ENCODE measurements at places on chromosomes 6 and 20.
A peak's percentile ranks its signal among the peaks of the same experiment; 100 is the strongest.

DNA sequence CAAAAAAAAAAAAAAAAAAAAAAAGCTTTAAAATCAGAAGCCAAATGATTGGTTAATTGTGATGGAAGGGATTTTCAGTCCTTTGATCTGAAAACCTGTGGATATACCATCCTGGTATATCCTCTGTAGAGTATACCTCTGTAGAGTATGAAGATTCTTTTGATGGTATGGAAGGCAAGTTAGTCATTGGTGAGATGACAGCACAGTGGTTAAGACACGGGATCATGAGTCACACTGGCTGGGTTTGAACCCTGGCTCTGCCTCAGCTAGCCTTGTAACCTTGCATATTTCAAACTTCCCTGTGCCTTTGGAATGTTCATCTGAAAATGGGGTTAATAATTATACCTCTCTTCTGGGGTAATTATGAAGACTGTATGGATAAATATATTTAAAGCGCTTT is 179.3 kb downstream of the CARMIL1 start:
- peak; percentile 76 for DNase-seq

- no peak for DNase-seq
Measured at GRCh38 chr20:49318091-49318429, 40.2 kb upstream of the ZNFX1 start.

DNA sequence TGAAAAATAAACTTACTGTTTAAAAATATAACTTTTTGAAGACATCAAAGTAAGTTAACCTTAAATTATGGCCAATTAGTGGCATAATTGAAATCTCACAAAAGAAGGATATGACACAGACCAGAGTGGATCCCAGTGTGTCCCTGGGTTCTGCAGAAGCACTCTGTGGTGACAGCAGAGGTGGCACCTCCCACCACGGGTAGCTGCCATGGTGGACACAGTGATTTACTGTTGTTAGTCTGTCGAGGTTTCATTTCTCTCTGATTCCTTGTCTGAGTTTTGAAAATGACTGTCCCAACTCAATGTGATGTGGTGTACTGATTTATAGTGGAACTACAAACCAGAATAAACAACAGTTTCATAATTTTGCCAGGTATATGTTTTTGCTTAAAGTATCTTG is 76.5 kb downstream of the TULP4 start:
- DNase-seq = no peak

DNA sequence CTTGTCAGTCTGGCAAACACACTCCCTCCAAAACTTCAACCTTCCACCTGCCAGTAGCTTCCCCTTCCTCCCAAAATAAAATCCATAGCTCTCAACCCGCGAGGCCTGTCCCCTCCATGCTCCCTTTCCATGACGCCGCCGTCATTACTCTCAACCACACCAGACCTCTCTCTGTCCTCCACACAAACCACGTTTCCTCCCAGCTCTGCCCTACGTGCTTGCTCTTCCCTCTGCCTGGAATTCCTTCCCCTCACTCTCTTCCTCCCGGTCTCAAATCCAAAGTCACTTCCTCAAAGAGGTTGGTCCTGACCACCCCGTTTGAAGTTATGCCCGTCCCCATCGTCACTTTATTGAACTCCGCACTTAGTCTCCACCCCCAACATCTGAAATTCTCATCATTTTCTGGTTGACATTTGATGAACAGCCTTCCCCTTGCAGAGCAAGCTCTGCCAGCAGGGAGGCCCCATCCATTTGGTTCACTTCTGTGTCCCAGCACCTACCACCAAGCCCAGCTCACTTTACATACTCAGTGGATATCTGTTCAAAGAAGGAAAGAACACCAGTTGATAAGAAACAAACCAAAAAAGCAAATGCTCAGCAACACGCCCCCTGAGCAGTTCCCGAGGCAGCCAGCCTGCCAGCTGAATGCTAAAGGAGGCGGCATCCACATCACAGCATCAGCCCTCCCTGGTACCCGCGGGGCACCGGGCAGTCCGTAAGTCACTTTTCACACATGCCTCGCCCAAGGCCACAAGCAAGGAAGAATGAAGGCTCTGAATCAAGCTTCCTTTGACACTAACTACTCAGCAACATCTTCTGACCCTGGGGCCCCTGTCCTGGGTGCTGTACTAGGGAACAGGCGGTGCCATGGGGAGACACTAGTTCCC is 125.0 kb downstream of the NFATC2 start:
- no peak for DNase-seq

DNA sequence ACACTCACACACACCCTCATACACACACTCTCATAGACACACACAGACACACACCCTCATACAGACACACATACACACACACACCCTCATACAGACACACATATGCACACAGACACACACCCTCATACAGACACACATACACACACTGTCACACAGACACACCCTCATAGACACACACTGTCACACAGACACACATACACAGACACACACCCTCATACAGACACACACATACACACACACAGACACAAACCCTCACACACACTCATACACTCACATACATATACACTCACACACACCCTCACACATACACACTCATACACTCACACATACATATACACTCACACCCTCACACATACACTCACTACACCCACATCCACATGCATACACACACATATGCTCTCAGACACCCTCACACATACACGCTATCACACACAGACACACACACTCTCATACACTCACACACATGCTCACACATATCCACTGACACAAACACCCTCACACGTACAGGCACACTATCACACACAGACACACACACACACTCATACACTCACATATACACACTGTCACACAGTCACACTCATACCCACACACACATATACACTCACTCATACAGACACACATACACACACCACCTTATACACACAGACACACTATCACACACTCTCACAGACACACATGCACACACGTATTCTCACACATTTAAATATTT is 9.1 kb downstream of the ADIG start:
- no peak for DNase-seq

- DNase-seq = peak; percentile 73
Measured at GRCh38 chr6:54135665-54136369, 24.6 kb downstream of the MLIP start.

- no peak for DNase-seq
Measured at GRCh38 chr6:168270274-168271172, 49.1 kb downstream of the DACT2 start.

- DNase-seq = no peak
Measured at GRCh38 chr6:156508923-156509322, 268.3 kb upstream of the ARID1B start.

- peak; percentile 60 for DNase-seq
Measured at GRCh38 chr6:27290065-27290849, 21.8 kb downstream of the POM121L2 start.

- no peak for DNase-seq
Measured at GRCh38 chr6:13053006-13053461, 275.3 kb downstream of the TBC1D7 start.

DNA sequence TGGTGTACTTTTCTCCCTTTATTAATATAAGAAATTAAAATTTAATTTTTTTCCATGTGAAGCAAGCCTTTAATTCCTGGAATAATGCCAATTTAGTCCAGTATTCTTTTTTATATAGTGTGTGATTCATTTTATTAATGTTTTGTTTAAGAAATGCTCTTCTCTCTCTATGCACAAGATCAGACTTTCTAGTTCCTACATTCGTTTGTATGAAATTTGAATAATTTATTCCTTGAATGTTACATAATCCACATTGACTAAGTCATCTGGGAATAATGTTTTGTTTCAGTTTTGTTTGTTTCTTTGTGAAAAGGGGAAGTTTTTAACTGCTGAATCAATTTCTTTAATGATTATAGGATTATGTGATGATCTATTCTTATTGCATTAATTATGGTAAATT is 181.4 kb upstream of the ID4 start:
- no peak for DNase-seq

DNA sequence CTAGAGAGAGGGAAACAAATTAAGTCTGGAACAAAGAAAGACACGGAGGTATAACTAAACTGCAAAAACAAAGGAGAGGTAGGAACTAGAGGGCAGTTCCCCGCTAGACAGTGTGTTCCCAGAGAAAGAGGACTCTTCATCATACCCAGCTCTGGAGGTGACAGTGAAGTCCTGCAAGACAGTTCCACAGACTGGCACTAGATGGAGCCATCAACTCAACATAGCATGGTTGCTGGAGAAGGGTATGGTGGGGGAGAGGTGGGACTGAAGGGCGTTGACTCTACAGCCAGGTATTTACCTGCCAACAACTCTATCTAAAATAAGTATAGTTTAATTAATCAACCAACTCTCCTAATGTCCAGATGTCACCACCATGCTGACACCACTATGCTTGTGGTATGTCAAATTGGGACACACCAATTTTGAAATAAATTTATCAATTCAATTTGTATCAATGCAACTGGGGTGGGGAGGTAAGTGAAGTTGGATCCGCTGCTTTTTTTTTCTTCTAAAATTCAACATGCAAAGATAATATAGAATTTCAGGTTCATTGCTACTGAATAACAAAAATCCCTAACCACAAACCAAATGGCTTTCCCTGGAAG is 9.7 kb downstream of the BACH2 start:
- peak; percentile 19 for DNase-seq

DNA sequence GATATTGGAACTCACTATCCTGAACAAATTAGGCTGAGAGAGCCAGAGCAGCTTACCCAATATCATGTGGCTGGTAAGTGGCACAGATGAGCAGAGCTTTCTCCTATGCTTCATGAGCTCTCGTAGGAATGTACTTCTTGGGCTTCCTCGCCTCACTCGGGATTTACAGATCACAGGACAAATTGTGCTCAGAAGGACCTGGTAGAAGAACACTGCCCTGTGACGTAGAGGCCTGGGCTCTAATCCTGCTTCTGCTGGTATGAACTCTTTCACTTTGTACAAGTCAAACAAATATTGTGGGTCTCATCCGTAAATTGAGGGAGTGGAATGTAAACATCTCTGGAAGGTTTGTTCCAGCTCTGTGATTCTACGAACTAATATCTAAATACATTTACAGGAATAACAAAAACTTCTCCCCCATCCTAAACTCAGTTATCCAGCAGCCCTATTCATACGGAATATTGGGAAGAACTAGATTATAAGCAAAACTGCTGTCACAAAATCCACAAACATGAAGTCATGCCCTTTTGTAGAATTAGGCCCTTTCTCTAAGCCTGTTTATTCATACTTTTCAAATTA is 187.6 kb downstream of the CLIC5 start:
- peak; percentile 76 for DNase-seq

DNA sequence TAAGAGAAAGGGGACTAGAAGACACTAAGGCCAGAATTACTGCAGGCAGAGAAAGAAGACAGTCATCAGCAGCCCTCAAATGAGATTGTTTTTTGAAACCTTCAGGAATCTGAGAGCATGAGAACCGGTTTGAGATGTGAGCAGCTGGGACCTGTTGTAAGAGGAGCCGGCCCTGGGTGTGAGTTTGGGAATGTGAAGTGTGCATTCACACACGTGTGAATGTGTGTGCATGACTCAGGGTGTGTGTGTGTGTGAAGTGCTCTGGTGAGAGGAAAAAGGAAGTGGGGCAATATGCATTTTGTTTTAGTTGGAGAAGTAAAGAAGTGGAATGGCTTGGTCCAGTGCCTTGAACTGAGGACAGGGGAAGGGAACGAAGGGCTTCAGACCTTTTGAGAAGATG is 4.3 kb downstream of the SCUBE3 start:
- peak; percentile 54 for DNase-seq

GRCh38 chr6:23414051-23414445 is 712.0 kb upstream of the NRSN1 start:
- peak; percentile 86 for DNase-seq

DNA sequence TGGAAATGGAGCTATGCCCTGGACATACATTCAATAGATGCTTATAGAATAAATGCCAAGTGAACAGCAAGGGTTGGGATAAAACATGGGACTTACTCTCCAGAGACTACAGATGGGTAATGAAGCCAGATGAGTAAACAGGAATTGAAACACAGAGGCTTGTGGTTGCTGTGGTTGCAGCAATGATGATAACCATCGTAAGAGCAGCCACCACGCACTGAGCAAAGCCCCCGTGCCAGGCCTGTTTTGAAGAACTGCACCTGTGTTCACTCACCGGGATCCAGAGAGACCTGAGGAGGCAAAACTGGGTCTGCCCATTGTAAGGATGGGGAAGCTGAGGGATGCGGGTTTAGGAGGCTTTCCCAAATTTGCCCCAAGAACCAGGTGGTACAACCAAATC is 431.1 kb upstream of the CDH4 start:
- DNase-seq = no peak

DNA sequence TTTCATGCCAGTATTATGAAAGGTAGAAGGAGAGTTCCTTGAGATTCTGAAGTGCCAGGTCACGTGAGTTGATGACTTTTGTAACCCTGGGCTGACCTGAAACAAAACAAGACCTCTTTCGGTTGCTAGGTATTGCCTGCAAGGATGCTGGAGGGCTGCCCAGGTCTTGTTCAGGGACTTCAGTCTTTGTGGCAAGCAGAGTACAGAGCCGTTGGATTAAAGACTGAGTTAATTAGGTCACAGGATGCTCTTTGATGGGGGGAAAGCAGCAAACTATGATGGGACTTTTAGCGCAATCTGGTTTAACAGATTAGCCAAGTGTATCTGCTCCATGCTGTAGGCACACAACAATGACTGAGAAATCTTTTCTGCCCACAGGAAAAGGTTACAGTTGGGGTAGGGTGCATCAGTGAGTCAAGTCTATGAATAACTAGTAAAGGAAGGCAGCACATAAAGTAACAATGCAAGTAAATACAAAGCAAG is 12.8 kb upstream of the ELOVL5 start:
- peak; percentile 56 for DNase-seq

DNA sequence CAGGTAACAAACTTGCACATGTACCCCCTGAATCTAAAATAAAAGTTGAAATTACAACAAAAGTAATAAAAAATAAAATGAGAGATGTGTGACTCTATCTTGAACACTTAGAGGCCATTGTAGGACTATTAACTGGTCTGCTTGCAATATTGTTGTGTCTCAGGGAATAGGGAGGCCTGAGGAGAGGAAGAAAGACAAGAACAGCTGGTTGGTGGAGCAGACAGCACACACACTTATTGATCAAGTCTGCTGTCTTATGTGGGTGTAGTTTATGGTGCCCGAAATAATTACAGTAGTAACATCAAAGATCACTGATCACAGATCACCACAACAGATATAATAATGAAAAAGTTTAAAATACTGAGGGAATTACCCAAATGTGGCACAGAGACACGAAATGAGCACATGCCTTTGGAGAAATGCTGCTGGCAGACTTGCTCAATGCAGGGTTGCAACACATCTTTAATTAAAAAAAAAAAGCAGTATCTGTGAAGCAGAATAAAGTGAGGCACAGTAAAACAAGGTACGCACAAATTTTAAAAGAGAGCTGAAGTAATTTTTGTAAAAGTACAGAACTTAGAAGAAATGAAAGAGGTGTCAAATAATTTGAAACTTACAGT is 110.1 kb upstream of the HDAC2 start:
- DNase-seq = peak; percentile 16

GRCh38 chr6:151021896-151022295 is 156.4 kb downstream of the MTHFD1L start:
- peak; percentile 49 for DNase-seq

- peak; percentile 72 for DNase-seq
Measured at GRCh38 chr20:35600993-35601973, 14.3 kb upstream of the SPAG4 start.
